ENCODE measurements at places on chromosomes 1 and 21.

DNA sequence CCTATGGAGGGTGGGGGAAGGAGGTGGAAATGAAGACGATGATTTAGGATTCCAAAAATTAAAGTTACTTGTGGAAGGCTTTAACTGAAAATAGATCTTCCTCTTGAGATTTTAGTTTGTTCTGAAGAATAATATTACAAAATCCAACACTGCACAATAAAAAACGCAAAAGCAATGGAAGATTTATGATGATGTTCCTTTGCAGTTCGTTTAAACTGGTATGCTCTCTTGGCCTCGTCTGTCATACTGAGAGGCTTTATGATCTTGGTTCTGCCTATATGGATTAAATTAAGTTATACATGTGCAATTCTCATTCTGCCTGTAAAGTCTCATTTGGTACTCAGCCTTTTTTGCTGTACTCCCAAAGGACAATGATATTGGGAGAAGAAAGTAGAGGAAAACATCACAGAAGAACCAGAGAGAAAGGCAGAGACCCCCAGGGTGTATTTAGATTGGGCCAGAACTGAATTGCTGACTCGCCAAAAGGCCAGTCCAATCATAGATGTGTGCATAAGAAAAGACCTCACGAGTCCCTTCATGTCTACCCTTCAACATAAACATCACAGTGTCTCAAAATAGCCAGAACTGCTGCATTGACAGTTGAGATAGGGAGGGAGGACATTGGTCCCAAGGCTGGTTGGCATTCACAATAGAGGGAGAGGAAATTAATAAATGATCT lies 188.6 kb downstream of the GREM2 start:
- DNase-seq: no peak

DNA sequence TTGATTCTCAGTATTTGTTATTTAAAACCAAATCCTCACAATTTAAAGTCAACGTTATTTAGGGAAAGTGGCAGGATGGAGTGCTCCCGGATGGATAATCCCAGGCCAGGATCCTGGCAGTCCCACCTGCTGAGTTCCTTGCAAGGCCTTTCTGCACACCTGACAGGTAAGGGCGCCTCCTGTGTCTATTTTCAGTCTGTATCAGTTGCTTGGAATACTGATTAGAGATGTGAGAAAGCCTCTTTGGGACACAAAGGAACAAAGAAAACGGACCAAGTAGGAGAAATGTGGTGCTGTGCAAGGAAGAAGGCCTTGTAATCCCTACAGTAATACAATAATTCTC lies 12.2 kb downstream of the STYXL2 start:
- no peak for DNase-seq

GRCh38 chr1:159196543-159196942 lies 8.1 kb upstream of the ACKR1 start:
- no peak for DNase-seq

DNA sequence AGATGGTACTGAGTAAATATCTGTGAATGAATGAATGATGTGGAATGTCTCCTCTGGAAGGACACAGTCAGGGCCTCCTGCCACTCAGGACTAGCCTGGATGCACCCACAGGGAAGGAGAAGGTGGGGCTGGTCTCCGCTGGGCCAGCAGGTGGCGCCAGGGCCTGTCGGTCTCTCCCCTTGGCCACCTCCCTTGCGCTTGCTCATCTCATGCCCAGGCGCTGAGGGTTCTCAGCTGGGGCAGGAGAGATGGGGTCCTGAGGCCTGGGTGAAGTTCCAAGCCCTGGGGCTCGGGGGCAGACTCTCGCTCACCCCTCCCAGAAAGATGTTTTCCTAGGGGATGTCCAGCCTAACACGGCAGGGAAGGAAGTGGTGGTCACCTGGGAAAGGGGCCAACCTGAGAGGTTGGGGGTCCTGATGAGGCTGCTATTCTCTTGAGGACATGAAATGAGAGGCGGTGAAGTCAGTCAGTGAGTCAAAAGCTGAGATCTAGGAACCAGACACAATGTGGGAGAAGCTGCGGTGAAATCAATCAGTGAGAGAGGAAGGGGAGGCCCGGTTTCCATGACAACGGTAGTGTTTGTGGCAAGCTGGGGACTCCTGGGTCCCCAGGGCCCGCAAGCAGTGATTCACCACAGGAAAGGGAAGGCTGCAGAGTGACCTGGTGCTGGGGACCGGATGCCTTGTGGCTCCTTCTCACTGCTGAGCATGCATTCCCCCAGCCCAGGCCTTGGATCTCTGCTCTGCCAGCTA lies 14.6 kb upstream of the MEX3A start:
- DNase-seq: no peak

DNA sequence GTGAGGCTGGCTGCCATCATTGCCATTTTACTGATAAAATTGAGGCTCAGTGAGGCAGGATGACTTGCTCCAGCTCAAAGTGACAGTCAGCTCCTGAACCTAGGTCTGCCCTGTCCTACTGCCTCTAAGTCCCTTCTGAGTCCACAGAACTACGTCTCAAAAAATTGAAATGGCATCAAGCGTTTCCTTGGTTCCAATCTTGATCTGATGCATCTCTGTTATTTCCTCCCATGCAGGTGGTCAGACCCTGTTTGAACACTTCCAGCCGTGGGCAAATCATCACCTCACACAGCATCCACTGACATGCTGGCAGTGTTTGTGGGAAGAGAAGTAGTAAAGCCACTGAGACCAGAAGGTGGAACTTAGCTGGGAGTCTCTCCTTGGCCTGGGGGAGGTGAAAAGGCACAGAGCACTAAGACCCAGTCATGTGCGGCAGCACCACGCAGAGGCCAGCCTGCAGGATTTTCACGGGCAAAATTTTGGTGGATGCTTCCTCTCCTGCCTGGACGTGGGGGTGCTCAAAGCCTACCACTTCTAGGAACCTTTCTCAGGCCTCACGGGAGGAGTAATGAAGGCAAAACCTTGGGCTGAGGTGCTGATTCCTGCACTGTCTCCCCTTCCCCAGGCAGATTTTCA lies 7.8 kb upstream of the CPLANE2 start:
- DNase-seq: no peak

DNA sequence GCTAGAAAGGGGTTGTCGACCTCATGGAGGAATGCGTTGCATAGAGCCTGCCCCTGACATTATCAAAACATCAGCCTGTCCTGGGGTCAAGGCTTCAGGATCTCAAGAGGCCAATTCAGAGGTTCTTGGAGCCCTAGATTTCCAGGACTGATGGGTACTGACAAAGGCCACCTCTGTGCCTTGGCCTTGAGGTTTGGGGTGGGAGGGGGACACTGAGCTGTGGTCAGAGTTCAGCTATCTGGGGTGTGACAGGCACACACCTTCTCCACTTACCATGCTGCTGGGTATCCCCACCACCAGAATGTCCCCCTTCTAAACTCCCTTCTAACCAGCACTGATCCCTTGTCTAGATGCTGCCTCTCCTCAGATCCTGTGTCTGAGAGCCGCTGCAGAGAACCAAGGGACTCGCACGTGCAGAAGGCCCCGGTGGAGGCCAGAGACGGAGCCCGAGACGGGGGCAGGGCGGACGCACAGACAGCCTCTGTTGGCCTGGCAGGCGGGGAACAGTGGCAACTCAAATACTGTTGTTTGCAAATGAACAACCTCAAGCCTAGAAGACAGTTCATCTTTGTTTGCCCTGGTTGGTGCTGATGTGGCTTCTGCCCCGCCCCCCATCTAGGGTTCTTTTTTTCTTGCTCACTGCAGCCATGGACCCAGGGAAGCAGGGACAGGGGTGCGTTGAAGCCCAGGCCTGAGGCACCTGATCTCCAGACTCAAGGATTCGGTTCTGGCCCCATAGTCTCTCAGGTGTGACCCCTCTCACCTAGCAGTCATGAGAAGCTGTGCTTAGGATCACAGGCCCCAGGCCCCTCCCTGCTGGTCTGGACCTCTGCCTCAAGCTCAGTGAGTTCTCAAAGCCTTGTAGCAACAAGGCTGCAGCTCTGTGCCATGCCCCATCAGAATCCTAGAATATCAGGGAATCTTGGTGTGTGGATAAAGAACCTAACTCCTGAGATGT lies 28.1 kb upstream of the CSF1 start:
- DNase-seq: no peak

- DNase-seq: no peak
Measured at GRCh38 chr1:214146523-214146922, 134.4 kb upstream of the SMYD2 start.

DNA sequence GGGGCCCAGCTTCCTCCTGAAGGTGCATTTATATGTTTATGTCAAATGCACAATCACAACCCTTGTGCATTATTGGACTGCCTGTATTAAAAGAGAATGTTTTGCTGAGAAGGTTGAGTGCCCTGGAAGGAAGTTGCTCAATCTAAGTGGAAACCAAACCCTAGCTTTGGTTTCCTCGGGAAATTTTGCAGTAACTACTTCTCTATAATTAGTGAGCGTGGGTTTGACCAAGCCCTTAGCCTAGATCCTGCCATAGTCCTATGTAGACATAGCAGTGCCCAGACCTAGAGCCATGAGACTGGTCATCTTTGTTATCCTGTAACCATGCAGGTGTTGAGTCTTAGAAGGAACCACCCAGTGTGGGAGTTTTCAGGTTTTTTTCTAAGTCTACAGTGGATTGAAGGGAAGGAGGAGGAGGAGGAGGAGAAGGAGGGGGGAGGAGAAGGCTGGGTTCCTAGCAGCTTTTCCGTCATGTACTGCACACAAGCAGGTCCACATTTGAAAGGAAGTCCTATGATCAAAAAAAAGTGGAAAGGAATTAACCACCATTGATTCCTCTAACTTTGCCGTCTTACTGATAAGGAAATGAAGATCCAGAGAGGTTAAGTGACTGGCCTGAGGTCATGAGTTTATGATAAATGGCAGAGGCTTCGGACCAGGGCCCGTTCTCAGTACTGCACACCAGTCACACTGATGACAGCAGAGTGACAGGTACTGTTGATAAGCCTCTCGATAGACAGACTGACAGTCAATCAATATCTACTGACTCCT lies 72.2 kb upstream of the LYST start:
- no peak for DNase-seq

DNA sequence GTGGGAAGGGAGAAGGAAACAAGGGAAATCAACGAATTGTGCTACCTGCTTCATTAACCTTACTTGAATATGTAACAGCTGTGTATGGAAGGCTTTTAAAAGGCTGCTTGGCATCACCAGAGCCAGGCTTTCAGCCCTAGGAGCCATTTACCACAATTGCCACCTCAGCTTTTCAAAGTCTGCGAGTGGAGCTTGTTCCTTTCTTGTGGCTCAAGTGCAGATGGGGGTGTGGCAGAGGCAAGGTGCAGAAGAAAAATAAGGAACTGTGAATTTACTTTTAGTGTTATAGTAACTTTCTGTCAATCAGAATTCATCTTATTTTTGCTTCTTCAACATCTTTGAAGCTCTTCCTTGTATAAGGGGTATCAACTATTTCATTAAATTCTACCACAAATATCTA lies 17.6 kb downstream of the CLCA2 start:
- no peak for DNase-seq

- peak; percentile 4 for DNase-seq
Measured at GRCh38 chr1:234603221-234604204, 6.5 kb downstream of the IRF2BP2 start.

GRCh38 chr1:242404296-242404695 lies 120.2 kb downstream of the PLD5 start:
- no peak for DNase-seq

- peak; percentile 16 for DNase-seq
Measured at GRCh38 chr21:36888466-36888865, 78.0 kb downstream of the HLCS start.

GRCh38 chr1:70504176-70504820 lies 93.2 kb downstream of the CTH start:
- no peak for DNase-seq

GRCh38 chr21:33914188-33914587 lies 1.4 kb downstream of the ATP5PO start:
- no peak for DNase-seq

- DNase-seq: peak; percentile 32
Measured at GRCh38 chr1:29991025-29991424, 732.4 kb downstream of the MATN1 start.

DNA sequence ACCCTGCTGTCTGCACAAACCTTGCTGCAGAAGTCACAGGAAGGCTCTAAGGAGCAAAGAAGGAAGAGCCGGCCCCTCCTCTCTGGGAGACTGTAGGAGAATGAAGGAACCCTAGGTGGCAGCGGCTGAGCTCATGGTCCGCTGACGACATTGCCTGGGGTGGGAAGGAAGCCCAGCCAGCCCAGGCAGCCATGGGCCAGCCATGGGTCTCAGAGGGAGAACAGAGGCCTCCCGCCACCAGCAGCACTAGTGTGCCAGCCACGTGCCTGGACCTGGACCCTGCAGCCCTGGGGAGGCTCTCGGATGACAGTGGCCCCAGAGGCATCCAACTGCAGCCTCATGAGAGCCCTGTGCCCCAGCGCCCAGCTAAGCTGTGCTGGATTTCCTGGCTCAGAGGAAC lies 49.2 kb upstream of the POFUT2 start:
- no peak for DNase-seq

- no peak for DNase-seq
Measured at GRCh38 chr1:44919400-44919799, 67.0 kb downstream of the EIF2B3 start.

DNA sequence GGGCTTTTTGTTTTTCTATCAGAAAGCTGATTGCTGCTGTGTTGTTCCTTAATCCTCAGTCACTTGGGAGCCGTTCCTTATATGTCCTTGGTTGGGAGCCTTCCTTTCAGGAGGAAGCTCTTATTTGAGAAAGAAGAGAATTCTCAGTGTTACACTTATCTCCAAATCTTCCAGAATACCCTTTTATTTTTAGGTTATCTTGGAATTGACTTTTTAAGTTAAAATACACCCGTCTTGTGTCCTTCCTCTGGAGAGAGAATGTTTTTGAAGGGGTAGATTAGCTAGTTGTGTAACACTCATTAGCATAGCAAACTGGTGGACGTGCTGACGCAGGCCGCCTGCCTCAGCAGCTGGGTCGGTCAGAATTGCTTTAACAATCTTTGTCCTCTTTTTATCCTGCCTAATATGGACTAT lies 42.1 kb downstream of the LRRC8B start:
- no peak for DNase-seq

GRCh38 chr1:150387200-150387599 lies 23.3 kb downstream of the RPRD2 start:
- no peak for DNase-seq

GRCh38 chr21:42622284-42622683 lies 31.1 kb upstream of the PDE9A start:
- DNase-seq: no peak

DNA sequence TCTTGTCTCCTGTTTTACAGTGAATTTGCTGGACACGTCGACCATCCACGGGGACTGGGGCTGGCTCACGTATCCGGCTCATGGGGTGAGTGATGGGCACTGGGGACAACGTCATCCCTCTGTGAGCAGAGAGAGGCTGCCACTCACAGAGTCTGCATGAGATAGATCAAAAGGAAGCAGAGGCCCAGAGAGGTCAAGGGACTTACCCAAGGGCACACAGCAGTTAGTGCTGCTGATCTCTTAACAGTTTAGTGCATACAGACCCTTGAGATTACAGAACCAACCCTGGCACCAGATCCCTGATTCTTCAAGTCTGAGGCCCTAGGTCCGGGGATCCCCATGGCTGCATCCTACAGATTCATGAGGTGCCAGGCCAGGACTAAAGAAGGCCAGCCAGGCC lies 6.0 kb downstream of the EPHA8 start:
- DNase-seq: no peak
